ENCODE measurements at places on chromosomes 7 and 10. TPM values are rescaled to one million over a fixed set of nuclear protein-coding genes. Genes with fewer than 3 reads are reported as not detected.

Gene SLC26A3
- not detected for polyA plus RNA-seq

DNA sequence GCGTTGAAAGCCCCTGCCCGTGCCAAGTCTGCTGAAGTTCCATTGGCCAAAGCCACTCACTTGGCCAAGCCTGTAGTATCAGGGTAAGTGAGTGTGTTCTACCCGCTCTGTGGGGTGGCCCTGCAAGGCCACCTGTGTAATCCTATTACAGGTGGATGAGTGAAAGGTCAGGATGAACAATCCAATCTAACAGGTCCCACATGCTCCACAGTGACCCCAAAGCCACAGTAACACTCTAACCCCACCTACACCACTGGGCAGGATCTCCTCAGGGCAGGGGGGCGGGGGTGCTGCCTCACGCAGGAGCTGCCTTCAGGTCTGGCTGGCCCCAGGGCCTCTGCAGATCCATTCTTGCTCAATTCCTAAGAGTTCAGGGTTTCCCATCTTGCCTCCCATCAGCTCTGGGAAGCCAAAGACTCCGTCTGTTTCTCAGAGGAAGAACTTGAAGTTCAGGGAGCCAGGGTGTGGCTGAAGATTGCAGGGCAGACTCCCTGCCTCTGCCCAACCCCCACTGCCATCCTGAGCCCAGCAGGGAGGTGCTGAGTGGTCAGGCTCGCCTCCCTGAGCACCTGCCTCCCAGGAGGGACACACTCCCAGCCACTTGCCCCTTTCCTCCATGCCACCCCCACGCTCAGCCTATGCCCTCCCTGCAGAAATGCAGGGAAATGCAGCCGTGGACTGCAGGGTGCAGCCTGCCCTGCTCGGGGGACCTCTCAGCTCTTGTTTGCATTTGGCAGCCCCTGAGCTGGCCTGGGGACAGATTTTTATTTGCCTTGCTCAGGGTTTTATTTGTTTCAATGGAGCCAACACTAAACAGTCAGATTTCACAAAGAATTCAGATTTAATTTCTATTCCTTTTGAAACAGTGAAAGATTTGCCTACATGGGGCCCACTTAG lies 9.8 kb upstream of the COMTD1 start:
- H3K4me1 ChIP-seq: no peaks in the 10 kb centered on the region
- no peak for DNase-seq
- peaks cover 7% of the 10 kb centered on the region for H3K27me3 ChIP-seq
- H3K36me3 ChIP-seq: peaks cover 7% of the 10 kb centered on the region

GRCh38 chr7:138502023-138502767 lies 42.1 kb downstream of the TRIM24 start:
- H3K4me1 ChIP-seq: peaks cover 23% of the 10 kb centered on the region
- H3K27me3 ChIP-seq: no peaks in the 10 kb centered on the region
- peaks cover 22% of the 10 kb centered on the region for H3K36me3 ChIP-seq
- no peak for DNase-seq
- H3K27ac ChIP-seq: no peak overlapping the region

- no peaks in the 10 kb centered on the region for H3K27me3 ChIP-seq
- H3K36me3 ChIP-seq: peaks cover 10% of the 10 kb centered on the region
- peak overlapping the region; percentile 39 for H3K27ac ChIP-seq
- no peaks in the 10 kb centered on the region for H3K4me1 ChIP-seq
- no peak for DNase-seq
- H3K4me3 ChIP-seq: no peak overlapping the region
Measured at GRCh38 chr10:119113751-119114732, 10.1 kb downstream of the DENND10 start.

Gene TUBB8
- not detected for polyA plus RNA-seq

Gene ASZ1
- polyA plus RNA-seq: not detected

DNA sequence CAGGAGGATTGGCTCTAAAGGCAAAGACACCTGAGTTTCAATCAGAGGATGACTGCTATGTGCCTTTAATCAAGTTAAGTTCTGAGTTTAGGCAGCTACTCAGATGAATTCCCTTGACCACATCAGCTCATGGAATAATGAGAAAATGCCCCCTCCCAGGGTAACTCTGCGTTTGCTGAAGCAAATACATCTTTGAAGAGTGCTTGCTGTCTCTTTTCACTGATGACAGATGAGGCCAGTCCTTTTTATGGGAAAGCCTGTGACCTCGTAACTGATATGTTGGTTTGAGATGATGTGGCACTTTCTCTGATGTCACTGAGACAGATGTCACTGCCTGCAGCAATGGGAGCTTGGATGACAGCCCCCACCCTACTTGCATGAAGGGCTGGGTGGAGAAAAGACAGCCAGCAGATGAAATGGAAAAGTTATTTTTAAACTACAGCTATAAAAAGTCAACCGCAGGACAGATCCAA lies 43.7 kb upstream of the DGKI start:
- no peaks in the 10 kb centered on the region for H3K4me1 ChIP-seq
- H3K27ac ChIP-seq: no peak overlapping the region
- DNase-seq: no peak
- H3K27me3 ChIP-seq: no peaks in the 10 kb centered on the region

GRCh38 chr7:100692578-100692961 lies 1.5 kb downstream of the GIGYF1 start:
- no peak for DNase-seq
- no peaks in the 10 kb centered on the region for H3K36me3 ChIP-seq
- H3K27me3 ChIP-seq: no peaks in the 10 kb centered on the region
- H3K4me1 ChIP-seq: peaks cover 41% of the 10 kb centered on the region

Gene TDRD1
- polyA plus RNA-seq: not detected

DNA sequence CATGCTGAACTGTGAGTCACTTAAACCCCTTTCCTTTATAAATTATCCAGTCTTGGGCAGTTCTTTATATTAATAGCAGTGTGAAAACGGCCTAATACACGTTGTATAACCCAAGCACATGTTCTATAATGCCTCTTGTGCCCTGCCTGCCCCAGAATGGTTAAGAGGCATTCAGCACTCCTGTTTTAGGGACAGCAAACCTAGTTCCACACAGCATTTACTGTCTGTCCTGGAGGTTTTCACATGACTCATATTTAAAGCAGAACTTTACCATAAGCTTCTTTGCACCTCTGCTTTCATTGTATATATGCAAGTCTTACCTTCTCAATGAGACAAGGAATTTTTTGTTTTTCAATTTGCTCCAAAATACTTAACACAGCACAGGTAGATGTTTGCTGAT lies 144.8 kb downstream of the ICA1 start:
- H3K4me1 ChIP-seq: peaks cover 44% of the 10 kb centered on the region
- H3K36me3 ChIP-seq: no peaks in the 10 kb centered on the region
- no peak overlapping the region for H3K27ac ChIP-seq
- H3K4me3 ChIP-seq: no peak overlapping the region
- DNase-seq: no peak

Gene VSIR
- polyA plus RNA-seq: 59.8 TPM

DNA sequence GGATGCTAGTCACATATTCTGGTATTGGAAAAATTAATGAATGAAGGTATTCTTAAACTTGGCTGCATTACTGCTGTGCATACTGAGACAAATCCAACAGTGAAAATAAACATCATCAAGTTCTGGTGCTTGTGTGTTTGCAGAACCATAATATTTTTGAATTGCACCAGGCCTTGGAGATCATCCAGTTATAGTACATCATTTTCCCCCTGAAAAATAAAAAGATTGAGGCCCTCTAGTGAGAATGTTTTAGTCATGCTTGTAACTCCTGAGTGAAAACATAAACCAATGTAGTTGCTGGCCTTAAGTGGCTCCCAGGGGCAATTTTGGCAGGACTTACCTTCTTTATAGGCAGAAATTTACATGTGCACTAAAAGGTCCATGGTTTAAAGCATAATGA lies 218.8 kb upstream of the TMEM229A start:
- DNase-seq: no peak
- H3K4me3 ChIP-seq: no peak overlapping the region
- H3K36me3 ChIP-seq: no peaks in the 10 kb centered on the region
- no peak overlapping the region for H3K27ac ChIP-seq

DNA sequence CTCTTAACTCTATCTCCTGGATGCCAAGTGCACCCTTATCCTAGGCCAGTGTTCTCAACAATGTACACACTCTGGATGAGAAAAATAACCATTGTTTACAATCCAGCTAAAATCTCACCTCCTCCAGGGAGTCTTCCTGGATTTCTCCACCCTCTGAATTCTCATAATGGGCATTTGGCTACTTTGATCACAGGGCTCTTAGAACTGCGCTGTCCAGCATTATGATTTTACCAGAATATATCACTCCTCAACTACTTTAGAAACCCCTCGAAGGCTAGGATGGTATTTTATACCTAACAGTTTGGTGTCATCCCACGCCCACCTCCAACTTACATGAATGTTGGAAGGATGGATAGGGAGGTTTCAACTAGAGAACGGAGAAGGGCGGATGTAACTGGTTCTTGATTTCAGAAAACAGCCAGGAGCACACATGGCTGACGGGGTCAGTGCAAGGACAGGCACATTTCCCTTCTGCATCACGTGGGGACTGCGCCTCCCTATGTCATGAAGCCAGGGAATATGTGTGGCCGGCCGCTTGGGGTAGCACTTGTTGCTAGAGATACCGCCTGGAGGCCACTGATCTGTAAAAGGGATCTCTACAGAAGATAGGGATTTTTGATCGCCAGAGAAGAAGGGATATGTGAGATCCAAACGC lies 1.2 kb upstream of the ATP6V0E2 start:
- H3K4me1 ChIP-seq: peaks cover 61% of the 10 kb centered on the region
- peak overlapping the region; percentile 88 for H3K4me3 ChIP-seq
- H3K36me3 ChIP-seq: no peaks in the 10 kb centered on the region

DNA sequence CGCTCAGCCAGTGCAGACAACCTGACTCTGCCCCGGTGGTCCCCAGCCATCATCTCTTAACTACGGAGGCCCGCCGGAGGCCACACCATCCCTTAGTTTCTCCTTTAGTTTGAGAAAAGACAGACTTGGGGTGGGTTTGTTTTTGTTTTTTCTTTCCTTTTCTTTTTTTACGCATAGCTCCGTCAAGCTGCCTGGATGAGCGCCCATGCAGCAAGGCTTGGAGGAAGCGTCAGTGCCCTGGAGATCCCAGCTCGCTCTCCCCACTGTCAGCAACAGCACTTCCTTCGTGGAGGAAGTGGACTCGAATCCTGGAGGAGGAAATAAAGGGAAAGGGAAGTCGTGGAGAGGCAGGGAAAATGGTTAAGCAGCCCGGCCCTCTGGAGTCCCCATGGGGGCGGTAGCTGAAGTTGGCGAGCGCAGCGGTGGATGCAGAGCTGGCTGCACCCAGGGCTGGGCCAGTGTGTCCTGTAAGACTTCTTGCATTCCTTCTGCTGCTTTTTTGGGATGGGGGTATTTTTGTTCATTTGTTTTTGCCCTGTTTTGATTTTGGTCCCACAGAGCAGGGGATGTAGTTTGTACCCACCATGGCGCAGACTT lies 35.9 kb upstream of the GJD4 start:
- no peak overlapping the region for H3K27ac ChIP-seq
- H3K4me3 ChIP-seq: no peak overlapping the region
- no peaks in the 10 kb centered on the region for H3K27me3 ChIP-seq
- peaks cover 7% of the 10 kb centered on the region for H3K4me1 ChIP-seq

Gene SRRT
- 79.0 TPM for polyA plus RNA-seq

- no peak for DNase-seq
- H3K36me3 ChIP-seq: no peaks in the 10 kb centered on the region
- no peak overlapping the region for H3K27ac ChIP-seq
- no peak overlapping the region for H3K4me3 ChIP-seq
Measured at GRCh38 chr7:46741938-46742540, 821.0 kb upstream of the IGFBP3 start.

Gene UCN3
- polyA plus RNA-seq: not detected

- H3K27me3 ChIP-seq: peaks cover 60% of the 10 kb centered on the region
- H3K4me1 ChIP-seq: no peaks in the 10 kb centered on the region
- H3K36me3 ChIP-seq: no peaks in the 10 kb centered on the region
- H3K27ac ChIP-seq: no peak overlapping the region
- H3K4me3 ChIP-seq: no peak overlapping the region
- no peak for DNase-seq
Measured at GRCh38 chr10:75280236-75280635, 44.5 kb upstream of the COMTD1 start.

DNA sequence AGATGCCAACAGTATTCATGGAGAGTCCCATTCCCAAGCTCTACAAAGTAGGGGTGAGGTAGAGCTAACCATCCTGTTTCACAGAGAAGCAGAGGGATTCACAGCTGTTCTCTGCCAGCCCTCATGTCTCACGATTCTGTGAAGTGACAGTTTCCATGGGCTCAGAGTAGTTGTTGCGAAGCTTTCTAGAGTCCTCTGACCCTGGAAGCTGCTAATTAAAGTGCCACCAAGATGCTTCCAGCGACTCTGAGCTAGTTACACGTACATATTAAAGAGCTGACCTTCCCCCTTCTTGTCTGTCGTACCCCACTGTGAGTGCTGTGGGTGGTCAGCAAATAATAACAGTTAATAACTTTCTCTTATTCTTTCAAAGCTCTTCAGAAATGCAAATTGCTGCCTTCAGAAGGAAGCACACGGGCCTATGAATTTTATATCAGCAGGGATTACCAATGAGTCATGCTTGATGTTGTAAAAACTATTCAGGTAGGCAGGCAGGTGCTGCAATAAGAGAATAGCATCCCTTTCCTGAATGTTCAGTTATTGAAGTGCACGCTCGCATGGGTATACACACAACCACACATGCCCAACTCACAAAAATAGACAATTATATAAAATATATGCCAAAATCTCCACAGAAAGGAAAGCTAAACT lies 34.1 kb downstream of the DNAJB9 start:
- H3K4me3 ChIP-seq: no peak overlapping the region
- H3K4me1 ChIP-seq: peaks cover 4% of the 10 kb centered on the region
- H3K36me3 ChIP-seq: no peaks in the 10 kb centered on the region
- DNase-seq: no peak

Data from naive B cell (primary cell).